ENCODE measurements at places on chromosomes 1 and 21.

GRCh38 chr1:14875524-14876509, 277.3 kb downstream of the KAZN start:
- DNase-seq: no peak

GRCh38 chr1:186977266-186977957, 148.7 kb downstream of the PLA2G4A start:
- DNase-seq: no peak

DNA sequence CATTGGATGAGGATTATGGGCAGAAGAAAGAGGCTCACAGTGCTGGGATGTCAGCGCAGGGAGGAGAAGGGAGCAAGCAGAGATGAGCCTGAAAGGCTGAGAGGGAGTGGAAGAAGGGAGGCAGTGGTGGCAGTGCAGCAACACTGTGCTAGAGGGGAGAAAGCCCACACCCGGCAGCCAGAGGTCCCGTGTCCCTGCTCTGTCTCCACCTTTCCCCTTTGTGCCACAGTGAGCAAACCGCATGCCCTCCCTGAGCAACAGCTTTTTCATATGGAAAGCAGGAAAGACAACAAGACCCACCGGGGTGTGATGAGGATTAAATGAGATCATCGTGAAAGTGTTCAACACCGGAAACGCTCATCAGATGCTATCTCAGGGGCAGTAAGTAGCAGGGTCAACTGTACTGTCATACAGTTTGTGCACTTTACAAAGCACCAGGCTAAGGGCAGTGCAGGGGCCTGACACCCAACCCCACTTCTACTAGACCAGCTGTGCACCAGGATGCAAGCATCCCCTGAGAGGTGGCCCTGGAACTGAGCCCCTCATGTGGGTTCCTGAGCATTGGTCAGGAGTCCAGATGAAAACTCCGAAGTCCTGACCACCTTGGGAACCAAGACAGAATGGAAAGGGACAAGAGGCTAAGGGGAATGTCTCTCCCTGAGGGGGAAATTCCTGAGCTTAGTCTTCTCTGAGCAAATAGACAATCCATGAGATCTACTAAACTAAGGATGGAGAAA, 9.1 kb downstream of the NHLH1 start:
- peak; percentile 31 for DNase-seq

GRCh38 chr1:77179632-77180031, 39.6 kb downstream of the PIGK start:
- DNase-seq: no peak

- DNase-seq: no peak
Observed at GRCh38 chr1:33727310-33727709, 136.6 kb upstream of the HMGB4 start.

- no peak for DNase-seq
Observed at GRCh38 chr1:225573216-225573615, 79.7 kb downstream of the ENAH start.

DNA sequence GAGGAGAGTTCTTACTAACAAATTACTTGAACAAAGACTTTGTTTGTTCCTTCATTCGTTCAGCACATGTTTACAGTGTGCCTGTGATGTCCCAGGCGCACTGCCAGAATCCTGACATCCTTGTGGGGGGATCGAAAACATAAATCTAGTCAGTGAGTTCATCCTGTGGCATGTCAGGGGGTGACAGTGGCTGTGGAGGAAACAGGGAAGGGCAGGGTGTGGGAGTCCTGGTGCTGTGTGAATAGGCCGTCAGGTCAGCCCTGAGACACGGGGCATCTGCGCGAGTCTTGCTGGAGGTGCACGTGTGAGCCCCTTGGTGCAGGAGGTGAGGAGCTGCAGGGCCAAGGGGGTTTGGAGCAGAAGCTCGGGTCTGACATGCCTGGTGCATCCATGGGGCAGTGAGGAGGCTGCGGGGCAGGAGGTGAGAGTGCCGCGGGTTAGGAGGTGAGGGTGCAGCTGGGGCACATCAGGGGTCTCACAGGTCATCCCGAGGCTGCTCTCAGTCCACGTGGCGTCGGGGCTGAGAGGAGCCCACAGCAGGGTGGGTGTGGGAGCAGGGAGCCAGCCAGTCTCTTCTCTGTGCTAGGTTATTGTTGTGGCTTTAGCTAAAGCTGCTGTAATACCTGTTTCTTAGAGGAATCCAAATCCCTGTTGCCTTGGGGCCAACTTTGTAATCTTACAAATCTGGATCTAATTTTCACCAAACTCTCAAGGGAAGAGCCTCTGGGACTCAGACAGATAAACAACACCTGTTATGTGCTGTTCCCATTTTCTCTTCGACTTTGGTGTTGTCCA, 93.4 kb downstream of the PCBP3 start:
- DNase-seq: no peak

DNA sequence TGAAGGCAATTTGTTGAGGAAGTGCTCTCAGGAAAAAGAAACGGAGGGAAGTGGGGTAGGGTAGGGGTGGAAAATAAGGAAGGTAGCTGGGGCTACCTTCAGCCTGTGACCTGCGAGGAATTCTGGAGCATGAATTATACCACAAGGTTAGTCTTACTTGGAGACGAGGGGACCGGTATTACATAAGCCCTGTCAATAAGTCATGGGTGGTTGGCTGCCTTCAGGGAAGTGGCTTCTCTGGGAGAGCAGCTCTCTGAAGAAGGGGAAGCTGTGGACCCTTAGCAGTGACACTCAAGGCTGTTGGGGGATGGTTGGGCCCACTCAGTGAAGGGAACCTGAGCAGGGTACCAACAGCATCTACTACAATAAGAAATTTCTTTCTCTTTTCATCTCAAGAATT, 111.3 kb downstream of the TNFSF18 start:
- DNase-seq: no peak

GRCh38 chr1:236821091-236821627, 26.1 kb downstream of the MTR start:
- no peak for DNase-seq

DNA sequence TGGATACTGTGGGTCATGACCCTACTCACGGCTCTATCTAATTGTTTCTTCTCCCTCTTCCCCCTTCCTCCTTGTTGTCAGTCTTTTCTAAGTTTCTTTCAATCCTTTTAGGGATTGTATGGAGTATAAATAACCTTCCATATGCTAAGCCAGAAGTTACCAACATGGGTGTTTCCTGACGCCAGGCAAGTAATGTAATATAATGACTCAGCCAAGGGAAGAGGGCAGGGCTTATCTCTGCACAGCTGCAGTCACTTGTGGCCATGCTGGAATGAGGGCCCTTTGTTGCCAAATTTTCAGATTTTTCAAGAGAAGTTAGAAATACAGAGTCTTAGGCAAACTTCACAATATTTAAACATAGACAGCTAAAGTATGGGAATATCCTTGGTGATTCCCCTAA, 194.6 kb downstream of the ST6GALNAC3 start:
- DNase-seq: no peak

DNA sequence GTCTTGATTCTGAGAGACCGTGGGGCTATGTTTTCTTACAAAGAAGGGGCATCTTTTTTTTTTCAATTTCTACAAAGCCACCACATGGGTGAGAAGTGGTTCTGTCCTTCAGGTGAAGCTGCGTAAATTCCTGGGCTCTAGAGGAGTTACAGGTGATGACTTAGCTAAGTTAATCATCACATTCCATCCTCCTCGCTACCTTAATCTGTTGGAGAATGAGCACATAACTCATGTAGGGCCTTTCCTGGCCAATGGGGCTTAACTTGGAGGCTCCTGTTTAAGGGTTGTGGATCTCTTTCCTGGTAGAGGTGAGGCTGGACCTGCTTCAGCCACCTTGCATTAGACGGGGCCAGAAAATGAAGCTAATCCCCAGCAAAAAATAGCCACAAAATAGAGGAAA, 19.9 kb downstream of the REG4 start:
- no peak for DNase-seq

- no peak for DNase-seq
Observed at GRCh38 chr1:52476943-52477342, 72.5 kb downstream of the PRPF38A start.

GRCh38 chr1:71948561-71948960, 333.8 kb downstream of the NEGR1 start:
- DNase-seq: no peak

DNA sequence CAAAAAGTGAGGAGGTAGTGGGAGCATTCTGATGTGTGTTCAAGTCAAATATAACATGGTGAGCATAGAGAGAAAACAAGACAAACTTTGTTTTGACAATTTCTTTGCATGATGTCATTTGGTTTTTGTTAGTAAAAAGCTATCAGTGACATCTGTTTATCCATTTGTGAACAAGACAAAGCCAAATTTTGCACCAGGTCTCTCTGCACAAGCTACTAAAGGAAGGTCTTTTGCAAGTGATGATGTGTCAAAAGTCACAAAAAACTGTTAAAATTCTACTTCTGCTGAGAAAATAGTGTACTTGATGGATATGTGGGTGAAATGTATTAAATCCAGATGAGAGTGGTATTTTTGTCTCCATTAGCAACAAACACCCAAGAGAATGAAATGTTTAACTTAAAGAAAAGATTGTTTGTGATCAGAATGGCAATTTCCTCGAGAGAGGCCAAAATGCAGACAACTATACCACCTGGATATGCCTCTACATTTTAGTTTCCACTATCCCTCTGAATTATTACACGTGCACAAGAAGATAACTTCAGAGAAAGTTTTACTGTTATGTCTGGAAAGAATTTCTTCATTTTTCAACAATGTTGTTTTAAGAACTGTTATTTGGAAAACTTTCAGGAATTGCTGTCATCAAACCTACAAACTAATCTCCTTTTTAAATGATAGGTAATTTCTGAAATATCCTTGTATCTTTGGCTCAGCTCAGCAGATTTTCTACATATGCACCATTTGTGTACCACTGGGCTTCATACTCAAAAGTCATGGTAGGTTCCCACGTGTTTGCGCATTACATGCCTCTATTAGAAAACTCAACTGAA, 807.4 kb upstream of the ADGRL2 start:
- no peak for DNase-seq

DNA sequence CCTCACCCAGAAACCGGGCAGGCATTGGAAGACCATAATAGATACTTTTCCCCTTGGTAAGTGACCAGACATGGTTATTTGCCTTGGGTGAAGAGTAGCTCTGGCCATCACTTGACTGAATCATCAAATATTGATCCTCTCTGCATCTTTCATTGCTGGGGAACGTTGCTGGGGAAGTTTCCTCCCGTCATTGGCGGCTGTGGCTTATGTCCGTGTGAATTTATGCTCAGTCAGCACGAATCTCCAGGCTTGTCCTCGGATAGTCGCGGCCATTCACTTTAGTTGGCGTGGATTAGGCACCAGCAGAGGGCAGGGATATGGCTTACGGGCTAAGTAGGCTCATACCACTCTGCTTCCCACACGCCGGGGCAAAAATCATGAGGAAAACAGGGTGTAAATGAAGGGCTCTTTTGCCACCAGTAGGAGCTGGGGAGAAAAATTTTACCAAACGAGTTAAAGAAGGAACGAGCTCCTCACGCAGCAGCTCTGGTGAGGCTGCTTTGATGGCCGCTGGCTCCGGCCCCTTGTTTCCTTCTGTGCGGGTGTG, 473.4 kb downstream of the CAMTA1 start:
- DNase-seq: no peak

- no peak for DNase-seq
Observed at GRCh38 chr1:83927701-83928100, 71.2 kb downstream of the TTLL7 start.

GRCh38 chr1:48249868-48250267, 27.4 kb downstream of the SLC5A9 start:
- no peak for DNase-seq

DNA sequence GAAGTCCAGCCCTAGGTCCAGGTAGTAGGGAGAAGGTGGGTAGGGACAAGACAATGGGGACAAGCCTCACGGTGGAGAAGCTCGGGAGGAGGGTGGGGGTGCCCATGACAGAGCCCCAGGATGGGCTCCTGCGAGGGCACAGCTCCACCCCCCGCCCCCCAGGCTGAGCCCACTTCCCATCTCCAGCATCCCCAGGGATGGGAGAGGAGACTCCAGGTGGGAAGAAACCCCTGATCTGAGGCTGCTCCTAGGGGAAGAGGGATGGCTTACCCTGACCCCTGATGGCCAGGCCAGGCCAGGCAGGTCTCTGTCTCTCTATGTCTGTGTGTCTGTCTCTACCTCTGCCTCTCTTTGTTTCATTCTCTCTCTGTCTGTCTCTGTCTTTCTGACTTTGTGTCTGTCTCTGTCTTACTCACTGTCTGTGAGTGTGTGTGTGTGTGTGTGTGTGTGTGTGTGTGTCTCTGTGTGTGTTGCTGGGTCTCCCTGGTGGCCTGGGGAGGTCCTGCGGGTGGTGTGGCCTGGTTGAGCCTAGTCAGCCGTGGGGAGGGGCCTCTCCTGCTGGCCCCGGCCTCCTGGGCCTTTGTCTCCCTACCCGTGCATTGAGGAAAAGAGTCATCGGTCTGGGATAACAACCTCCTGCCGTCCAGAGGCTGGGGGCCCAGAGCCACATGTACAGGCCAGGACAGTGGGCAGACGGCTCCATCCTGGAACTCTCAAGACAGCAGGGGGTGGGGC, 45.7 kb downstream of the WNT9A start:
- no peak for DNase-seq

DNA sequence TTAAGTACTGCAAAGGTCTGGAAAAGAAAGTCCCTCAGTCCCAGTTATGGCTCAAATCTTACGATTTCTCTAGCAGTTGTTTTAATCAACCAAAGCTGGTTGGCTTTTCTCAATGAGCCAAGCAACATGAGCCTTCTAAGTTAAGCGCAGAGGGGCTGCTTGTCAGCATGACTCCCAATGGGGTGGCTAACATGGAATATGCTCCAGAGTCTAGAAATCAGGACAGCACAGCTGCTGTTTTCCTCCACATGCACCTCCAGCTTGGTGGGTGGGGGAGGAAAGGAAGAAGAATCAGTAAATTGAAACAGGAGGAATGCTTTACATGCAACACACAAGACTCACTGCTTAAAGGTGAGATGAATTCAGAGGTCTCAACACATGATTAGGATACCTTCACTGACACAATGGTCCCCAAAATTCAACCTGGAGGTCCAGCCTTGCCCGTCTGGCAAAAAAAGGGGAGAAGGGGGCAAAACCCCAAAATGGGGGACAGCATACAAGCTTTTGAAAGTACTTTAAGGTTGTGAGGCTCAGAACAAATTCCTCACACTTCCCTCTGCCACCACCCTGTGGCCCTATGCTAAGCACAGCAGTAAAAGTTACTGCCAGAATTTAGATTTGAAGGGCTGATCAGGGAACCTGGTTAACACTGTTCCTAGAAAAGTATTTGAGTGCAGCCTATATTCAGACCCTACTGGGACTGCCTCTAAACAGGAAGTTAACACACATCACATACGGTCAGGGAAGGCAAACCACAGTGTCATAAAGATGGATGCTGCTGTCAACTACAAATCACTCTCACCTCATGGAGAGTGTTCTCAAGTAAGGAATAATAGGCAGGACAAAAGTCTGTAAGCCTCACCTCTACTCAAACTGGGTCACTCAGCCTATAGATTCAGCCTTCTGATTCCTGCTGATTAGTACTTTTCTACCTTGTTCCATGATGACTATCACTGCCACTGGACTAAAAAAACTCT, 2.6 kb downstream of the GATAD2B start:
- peak; percentile 28 for DNase-seq

DNA sequence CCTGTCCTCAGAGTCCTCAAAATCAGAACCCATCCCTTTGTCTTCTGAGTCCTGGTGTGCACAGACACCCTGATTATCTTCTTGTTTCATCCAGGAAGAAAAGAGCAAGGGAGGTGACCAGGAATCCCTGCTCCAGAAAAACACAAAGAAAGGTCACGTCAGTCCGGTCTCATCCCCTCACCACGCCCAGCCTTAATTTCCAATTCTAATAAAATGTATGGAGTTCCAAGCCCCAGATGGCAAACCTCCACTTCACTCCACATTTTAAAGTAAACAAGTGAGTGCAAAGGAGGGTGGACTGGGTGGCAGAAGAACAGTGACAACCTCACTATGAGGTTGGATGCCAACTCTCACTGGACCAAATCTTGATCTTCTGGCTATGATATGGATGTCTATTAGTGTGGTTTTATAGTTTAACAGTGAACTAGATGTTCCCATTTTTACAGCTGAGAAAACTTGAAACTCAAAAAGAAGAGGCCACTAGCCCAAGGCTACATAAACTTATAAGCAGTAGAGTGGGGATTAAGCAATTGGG, 22.0 kb downstream of the ZNF697 start:
- DNase-seq: no peak

All from activated CD4-positive, alpha-beta memory T cell treated with anti-CD3 and anti-CD28 coated beads for 36 hours (primary cell).